GM04504 (cell line): ENCODE measurements at places on chromosomes 2 and 18.

DNA sequence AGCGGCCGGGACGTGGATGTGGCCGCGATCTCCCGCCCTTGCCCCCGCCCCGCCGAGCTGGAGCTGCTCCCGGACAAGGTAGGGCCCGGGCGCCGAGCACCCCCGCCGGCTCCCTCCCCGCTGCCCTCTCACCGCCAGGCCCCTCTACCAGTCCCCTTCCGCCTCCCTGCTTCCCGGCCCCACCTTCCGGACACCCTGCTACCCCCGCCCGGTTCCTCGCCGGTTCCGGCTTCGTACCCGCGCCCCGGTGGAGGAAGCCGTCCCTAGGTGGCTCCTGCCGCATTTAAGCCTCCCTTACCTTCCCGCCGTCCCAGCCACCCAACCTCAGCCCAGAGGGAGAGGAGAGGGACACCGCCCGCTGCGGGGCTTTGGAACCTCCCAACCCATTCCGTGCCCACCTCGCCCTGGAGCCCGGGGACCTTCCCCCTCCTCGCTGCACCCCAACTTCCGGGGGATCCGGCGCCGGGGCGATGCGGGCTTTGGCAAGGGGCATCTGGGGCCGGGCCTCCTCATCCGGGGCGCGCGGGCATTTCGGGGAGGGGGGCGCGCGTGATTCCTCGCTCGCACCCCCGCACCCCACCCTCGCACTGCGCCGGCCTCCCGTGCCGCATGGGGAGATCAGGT lies 475 bp downstream of the B3GNT2 start:
- DNase-seq = no peak

GRCh38 chr2:6928452-6928851 lies 11.2 kb downstream of the RNF144A start:
- no peak for DNase-seq

DNA sequence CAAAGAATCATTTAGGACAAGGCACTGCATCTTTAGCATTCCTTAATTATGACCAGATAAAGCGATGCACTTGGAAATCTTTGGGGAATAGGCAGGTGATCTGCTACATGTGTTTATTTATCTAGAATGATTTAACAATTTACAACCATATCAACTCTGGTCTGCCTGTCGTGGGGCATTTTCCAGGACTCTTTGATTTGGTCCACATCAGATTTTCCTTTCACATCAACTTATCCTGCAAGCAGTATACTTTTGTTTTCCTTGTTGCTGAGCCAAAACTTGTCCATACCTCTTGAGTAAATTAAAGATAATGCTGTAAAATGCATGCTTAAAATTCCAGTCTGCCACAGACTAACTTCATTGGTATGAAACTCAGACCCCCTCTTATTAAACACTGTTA lies 312.4 kb upstream of the TCF4 start:
- no peak for DNase-seq

DNA sequence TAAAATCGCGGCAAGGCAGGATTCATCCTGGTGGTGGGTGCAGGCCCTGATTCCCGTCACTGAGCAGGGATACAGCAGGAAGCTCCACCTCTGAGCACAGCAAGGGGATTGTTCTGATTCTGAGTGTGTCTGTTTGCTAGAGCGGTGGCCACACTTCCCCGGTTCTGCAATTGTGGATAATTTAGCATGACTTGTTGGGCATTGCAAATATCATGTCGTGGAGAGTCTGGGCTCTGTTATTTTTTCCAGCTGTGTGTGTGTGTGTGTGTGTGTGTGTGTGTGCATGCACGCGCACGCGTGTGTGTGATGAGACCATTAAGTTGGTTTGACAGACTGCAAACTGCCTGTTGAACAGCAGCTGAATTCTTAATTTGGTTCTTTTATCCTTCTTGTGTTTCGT lies 4.1 kb upstream of the TMEM18 start:
- no peak for DNase-seq

- no peak for DNase-seq
Observed at GRCh38 chr2:217901835-217902378, 100.9 kb downstream of the TNS1 start.

- DNase-seq = no peak
Observed at GRCh38 chr2:172792711-172793110, 57.1 kb downstream of the RAPGEF4 start.
